ENCODE measurements at places on chromosomes 16 and 17.

- DNase-seq = peak; percentile 95
Measured at GRCh38 chr17:18960803-18961511, 9.0 kb downstream of the SLC5A10 start.

- no peak for DNase-seq
Measured at GRCh38 chr17:54899201-54899600, 1.5 kb upstream of the TOM1L1 start.

DNA sequence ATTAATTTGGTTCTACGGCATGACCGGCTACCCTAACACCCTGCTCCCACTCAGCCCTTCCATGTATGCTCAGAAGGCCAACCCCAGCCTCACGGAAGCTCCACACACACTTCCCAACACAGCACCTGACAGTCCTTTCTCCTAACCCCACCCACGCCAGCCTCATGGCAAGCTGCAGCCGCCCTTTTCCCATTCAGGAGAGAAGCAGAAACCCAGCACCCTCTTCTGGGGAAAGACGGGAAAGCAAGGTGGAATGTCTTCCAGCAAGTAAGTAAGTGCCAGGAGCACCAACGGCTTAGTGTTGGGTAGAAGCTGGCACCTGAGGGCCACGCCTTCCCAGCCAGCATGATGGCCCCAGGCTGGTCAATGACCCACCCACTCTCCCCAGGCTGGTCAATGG is 32.1 kb downstream of the ABR start:
- DNase-seq = no peak

- DNase-seq = no peak
Measured at GRCh38 chr16:19227643-19228042, 57.9 kb upstream of the CLEC19A start.

DNA sequence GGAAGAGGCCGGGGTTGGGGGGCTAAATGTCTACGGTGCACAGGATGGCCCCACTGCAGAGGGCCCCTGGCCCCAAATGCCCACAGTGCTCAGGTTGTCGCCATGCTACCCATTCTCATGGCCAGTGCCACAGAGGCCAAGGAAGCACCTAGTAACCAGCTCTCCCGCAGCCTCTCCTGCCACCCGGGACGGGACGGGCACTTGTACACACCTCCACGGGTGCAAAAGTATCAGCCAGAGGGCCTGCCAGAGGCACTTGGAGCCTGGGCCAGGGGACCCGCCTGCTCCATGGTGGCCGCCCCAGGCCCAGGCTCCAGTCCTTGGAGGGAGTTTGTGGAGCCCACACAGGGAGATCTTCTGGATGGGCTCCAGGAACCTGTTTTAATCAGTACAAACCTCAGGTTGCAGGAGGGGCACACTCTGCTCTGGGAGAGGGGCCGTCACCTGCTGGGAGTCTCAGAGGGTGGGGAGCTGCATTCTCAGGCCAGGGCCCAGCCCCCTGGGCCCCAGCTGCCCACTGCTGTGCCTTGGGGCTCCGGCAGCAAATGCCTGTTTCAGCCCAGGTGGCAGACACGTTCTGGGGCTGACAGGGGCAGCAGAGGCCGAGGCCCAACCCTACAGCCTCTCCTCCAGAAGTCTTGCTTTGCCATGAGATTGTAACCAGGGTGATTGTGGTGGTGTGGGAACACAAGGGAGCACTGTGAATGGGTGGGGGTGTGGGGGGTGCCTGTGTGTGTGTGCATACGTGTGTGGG is 7.9 kb downstream of the TPSD1 start:
- no peak for DNase-seq

DNA sequence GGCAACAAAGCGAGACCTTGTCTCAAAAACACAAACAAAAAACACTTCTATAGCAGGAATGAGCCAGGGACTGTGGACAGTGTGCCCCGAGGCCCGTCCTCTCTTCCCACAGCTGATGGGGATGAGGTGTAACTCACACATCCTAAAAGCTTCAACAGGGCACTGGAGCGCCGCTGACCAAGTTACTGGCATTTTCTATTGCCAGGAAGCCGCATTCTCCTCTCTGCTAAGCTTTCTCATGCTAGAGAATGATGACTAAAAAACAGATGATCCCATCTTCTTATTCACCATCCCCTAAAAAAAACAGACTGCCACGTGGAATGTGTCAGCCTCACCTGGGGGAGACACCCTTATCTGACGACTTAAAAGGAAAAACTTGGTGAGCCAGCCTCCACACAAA is 16.3 kb downstream of the CARHSP1 start:
- no peak for DNase-seq

Measured in activated CD8-positive, alpha-beta memory T cell treated with anti-CD3 and anti-CD28 coated beads for 24 hours (primary cell).